Posterior cingulate gyrus (tissue), 11 donors: ENCODE measurements at places on chromosomes 12 and 14.

GRCh38 chr12:95802482-95803270 lies 12.1 kb upstream of the NTN4 start:
- no peak for DNase-seq

- DNase-seq, result peak; percentile 92
These were observed at the start of gene DTD2 for GRCh38 chr14:31456841-31457664. DTD2 (minus strand) TSS chr14:31457506; CDS start chr14:31457393, 113 bp downstream.

- no peak for DNase-seq
These were observed 474.8 kb downstream of the NRXN3 start for GRCh38 chr14:78644824-78645559.

- no peak for DNase-seq
These were observed 26.8 kb downstream of the PYGL start for GRCh38 chr14:50917449-50917848.

GRCh38 chr14:76761136-76761959 lies at the start of gene VASH1:
VASH1 (plus strand) TSS chr14:76761468; CDS start chr14:76762822, 1,354 bp downstream.
- DNase-seq, result peak; percentile 93

DNA sequence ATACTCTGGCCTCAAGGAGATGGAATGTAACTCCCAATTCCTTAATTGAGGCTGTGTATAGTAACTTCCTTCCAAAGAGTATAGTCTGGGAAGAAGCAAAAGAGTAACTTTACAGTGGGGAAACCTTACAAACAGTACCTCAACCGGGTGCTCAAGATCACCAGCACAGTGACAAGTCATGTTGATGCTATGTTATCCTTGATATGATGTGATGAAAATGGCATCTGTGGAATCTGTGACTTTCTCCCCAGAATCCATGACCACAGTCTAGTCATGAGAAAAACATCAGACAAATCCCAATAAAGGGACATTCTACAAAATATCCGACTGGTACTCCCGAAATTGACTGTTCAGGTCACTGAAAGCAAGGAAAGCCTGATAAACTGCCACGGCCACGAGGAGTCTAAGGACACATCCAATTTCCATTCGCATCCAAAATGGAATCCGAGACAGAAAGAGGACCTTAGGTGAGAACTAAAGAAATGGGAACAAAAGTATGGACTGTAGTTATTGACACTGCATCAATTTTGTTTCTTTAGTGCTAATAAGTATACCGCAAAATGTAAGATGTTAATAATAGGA lies 97.3 kb upstream of the FRMD6 start:
- DNase-seq, result no peak

GRCh38 chr14:99265571-99265970 lies 6.4 kb downstream of the BCL11B start:
- peak; percentile 5 for DNase-seq

DNA sequence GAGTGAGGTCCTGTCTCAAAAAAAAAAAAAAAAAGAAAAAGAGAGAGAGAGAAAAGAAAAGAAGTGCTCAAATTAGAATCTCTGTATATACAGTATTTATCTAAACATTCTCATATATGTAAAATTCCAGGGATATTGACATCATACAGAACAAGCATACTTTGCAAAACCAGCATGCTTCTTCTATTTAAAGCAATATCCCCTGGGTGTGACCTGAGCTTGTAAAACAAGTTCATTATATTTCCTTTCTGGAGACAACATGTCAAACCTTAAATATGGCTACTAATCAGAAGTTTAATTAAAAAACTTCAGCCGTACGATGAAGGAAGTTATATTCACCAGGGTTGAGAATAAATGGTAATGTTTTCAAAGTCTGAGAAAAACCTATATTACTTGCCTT lies 175.8 kb upstream of the HMGA2 start:
- DNase-seq, result no peak

DNA sequence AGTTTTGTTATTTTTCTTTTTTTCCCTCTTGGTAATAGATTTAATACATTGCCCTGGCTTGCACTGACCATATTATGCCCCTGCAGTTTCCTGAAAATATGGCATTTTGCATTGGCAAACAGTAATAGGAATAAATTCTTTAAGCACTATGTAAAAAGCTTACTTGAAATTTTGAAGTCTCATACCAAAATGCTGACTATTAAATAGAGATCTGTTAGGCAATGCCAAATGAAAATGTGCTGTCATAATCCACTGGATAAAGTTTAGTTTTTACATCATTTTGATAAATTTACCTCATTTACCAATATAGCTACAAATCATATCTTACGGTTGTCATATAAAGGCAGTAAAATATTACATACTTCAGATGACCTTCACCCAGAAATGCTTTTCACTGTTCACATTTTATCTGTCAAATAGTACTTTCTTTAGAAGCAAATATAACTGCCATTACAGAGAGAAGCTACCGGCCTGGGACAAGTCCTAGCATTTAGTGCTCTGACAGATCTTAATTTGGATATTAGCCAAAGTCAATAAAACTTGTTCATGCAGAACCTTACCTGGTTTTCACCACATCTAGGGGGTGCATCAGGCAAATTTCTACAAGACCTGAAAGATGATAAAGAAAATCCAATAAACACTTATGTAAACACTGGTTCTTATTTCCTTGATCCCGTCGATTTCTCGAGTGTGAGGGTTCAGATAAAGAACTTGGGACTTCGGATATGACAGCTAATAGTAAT lies 212.9 kb downstream of the PAX9 start:
- no peak for DNase-seq

GRCh38 chr14:86057018-86057667 lies 527.2 kb downstream of the FLRT2 start:
- DNase-seq, result no peak

- DNase-seq, result no peak
These were observed 227.5 kb upstream of the RMST start for GRCh38 chr12:97235102-97235501.

- DNase-seq, result no peak
These were observed 82.6 kb downstream of the GALNT8 start for GRCh38 chr12:4802841-4803240.

GRCh38 chr12:49976557-49976956 lies 3.8 kb downstream of the AQP6 start:
- DNase-seq, result no peak

DNA sequence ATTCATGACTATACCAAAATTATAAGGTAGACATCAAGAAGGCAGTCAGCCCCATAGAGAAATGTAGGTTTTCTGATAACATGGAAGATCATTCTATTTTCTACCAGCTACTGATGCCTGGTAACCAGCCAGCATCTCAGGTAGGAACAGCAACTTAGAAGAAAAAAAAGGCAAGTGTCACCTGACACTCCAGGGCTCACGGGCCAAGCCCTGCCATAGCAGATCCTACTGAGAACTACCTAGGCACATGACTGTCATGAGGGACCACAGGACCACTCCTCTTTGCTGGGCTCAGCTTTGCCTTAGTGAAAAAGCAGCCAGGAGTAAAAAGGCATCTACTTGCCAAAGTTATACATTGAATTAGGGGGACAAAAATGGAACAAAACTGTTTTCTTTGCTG lies 33.4 kb downstream of the CORO1C start:
- no peak for DNase-seq

GRCh38 chr14:50225067-50225973 lies 6.1 kb downstream of the SOS2 start:
- no peak for DNase-seq

GRCh38 chr12:41907021-41907420 lies 237.7 kb downstream of the GXYLT1 start:
- DNase-seq, result peak; percentile 30

- DNase-seq, result no peak
These were observed 792.3 kb upstream of the NOVA1 start for GRCh38 chr14:27390155-27390554.

DNA sequence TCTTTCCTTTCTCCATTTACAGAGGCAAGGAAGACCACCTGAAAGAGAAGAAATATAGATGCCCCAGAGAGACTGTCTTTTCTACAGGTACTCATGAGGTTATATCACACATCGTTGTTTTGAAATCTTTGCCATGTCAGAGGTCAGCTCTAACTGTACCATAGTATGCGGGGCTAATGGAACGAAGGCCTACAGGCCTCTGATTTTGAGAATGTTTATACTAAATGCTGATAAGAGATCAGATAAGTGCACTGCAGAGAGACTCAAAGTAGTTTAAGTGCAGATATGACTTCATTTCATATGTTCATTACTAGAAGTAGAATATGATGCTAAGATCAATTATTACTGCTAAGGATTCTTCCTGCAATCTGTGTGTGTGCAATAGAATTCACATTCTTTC lies 1005.0 kb downstream of the GALC start:
- DNase-seq, result no peak

GRCh38 chr12:62627181-62627580 lies 160.6 kb downstream of the MON2 start:
- DNase-seq, result no peak

GRCh38 chr12:26906704-26907103 lies 31.1 kb downstream of the INTS13 start:
- no peak for DNase-seq

GRCh38 chr14:96582411-96582961 lies 80.3 kb downstream of the PAPOLA start:
- DNase-seq, result peak; percentile 64

DNA sequence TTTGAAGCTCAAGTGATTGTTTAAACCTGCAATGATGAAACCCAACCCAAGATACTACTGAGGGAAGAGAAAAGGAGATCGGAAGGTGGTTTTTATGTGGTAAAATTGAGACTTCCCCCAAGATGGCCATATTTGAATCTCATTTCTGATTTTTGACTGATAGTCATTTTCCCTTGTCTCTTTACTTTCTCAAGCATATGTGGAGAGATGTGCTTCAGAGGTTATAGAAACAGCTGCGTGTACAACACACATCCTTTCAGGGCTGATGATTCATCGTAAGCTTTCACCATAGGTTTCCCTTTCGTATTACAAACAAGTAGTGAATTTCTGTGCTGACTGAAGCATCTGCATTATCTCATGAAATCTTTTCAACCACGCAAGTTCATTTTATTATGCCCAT lies 276.2 kb downstream of the EMP1 start:
- DNase-seq, result no peak

- DNase-seq, result no peak
These were observed 111.6 kb downstream of the PRICKLE1 start for GRCh38 chr12:42477941-42478340.

DNA sequence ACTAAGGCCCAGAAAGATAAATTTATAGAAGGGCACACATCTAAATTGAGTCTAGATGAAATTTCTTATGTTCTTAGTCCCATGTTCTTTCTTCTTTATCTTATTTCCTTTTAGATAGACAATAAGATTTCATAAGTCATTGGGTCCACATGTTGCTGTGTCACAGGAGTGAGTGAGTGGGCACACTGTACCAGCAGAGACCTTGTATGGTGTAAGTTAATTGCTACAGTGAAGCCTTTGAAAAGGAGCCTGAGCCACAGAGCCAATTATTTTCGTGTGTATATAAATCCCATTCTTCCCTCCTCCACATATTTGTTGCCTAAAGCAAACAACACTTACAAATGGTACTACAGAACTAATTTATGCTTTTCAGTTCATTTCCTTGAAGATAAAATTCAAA lies 79.1 kb downstream of the GRIP1 start:
- no peak for DNase-seq

- DNase-seq, result no peak
These were observed 505.2 kb downstream of the BCL11B start for GRCh38 chr14:98766818-98767217.

DNA sequence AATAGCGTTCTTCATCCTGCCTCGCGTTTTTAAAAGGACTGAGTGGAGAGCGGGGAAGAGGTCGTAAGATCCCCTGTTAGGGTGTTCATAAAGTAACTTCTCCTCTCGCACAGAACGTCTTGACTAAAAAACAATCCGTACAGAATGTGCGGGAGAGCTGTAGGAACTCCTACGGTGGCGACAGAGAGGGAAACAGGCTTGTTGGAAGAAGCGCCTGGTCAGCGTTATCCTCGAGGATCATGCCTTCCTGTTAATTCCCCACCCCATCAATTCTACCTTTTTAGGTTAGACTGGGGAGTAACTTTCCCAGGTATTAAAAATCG lies 399 bp upstream of the WASHC4 start:
- no peak for DNase-seq

DNA sequence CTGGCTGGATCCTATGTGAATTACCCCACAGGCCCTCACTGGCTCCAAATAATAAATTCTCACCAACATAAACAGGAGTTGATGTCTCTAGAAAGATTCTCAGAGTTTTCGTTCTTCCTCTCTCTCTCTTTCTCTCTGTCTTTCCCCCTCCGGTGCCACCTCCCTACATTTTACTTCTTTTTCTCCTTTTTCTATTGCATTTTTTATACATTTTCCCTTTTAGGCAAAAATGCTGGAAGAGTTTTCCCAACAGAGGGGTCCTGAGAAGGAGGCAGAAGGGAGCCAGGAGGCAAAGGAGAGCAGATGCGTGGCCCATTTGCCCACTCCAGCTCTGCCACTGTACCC lies 826 bp upstream of the HOXC6 start:
- no peak for DNase-seq

DNA sequence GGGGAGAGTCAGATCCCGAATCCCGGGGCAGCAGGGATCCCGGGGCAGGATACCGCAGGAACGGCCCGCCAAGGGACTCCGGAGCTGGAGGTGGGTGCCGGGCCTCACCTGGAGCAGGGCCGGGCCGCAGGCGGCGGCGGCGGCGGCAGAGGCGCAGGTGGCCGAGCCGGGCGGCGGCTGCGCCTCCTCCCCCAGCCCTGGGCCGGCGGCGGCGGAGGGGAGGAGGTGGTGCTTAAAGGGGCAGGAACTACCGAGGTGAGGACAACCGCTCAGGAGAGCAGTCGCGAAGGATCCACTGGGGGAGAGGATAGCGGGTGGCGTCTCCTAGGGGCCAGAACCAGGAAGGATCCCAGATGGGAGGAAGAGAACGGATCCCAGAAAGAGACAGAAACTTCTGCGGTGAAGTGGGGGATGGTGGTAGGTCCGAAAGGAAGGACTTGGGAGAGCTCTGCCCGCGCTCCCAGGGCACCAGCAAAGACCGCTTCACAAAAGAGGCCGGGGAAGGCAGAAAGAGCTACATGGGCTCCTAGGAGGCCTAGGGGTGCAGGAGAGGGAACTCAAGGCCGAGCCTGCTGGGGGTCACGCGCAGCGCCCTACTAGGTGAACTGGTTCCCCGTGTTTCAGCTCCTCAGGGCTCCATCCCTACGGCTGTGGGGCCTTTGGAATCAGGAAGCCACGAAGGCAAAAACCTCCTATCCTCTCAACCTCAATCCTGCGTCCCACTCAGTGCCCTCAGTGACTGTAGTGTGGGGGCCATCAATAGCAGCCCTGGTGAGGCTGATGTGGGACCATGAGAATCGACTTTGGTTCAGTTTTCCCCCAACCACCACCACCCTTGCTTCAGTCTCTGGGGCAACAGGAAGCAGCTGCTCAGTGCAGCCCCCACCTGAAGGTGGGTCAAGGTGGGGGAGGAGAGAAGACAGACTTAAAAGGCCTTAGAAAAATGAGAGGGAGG lies 5.0 kb upstream of the BAZ2A start:
- DNase-seq, result peak; percentile 72
